ENCODE measurements at places on chromosomes 12 and 14.
A peak's percentile ranks its signal among the peaks of the same experiment; 100 is the strongest.

- no peak for DNase-seq
Observed at GRCh38 chr12:80625901-80626300, 81.5 kb upstream of the MYF6 start.

DNA sequence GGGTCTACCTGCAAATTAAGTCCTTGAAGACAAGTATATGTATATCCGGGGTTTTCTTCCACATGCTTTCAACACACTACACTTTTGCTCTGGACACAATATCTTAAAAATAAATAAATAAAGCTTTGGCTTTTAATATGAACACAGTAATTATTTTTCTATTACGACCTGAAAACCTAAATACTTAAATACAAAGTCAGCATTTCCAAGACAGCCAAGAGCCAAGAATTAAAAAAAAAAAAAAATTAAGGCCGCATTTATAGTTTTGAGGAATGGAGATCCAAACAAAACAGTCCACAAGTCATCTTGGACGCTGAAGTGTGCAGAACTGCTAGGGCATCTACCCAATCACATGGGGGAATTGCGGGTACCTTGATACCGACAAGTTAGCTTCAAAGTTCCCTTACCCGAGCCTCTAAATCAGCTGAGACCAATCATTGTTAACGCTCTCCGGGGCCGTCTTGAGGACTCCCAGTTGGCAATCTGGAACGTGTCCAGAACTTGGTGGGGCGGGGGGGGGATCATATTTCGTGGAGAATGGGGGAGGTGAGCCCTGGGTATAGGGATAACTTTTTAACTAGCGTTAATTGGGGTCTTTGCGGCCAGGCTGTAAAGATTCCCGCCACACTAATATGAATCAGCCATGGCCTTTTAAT, 731 bp upstream of the PCNX4 start:
- peak; percentile 89 for DNase-seq

GRCh38 chr12:14153803-14154202, 172.4 kb upstream of the GRIN2B start:
- no peak for DNase-seq

- DNase-seq, result no peak
Observed at GRCh38 chr14:42141328-42141727, 534.7 kb downstream of the LRFN5 start.

- DNase-seq, result no peak
Observed at GRCh38 chr12:110697236-110697635, 8.3 kb upstream of the HVCN1 start.

DNA sequence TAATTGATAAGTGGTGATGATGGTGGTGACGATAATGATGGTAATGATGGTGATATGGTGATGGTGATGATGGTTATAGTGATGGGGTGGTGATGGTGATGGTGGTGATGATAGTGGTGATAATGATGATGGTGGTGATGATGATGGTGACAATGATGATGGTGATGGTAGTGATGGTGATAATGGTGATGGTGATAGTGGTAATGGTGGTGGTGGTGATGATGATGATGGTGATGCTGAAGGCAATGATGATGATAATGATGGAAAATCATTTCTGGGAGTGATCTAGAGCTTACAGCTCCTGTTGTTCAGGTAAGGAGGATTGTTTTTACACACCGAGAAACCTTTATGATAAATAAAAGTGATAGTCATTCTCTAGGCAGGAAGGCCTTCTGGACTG, 33.9 kb downstream of the CCDC63 start:
- no peak for DNase-seq

DNA sequence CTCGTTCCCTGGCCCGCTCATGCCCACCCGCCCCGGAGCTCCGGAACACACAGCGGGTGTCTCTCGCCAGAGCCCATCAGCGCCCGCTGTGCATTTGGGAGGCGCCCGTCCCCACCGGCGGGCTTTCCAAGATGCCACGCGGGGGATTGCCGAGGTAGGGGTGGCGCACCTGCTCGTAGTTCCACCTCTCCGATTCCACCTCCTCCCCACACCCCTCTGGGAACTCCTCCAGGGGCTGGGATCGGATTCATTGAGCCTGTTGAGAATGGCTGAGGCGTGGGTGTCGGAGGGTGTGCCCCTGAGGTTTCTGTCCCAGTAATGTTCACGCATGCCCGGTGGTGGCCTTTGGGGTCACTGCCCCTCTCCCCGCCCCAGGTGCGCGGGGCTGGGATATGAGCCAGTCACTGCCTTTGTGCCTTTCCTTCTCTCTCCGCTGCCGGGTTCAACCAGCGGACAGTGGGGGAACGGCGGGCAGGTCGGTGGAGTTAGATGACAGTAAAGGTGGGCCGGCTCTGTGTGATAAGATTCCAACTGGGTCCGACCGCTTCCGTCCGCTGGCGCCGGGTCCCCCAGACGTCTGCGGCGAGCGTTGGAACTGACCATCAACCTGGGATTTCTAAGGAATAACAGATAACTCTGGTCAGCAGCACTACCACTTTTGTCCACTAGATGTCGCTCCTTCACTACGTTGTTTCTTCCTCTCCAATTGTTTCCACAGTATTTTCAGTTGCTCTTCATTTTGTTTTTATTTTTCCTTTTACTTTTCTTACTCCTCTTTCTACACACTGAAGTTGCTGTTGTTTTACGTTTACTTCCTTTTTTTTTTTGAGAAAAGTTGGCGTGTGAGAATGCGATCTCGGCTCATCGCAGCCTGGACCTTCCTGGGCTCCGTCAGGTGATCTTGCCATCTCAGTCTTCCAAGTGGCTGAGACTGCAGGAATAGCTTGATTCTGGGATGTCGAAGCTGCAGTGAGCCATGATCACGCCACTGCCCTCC, 178.1 kb upstream of the ALG10B start:
- peak; percentile 21 for DNase-seq

- no peak for DNase-seq
Observed at GRCh38 chr12:70005864-70006618, 181.0 kb downstream of the MYRFL start.

DNA sequence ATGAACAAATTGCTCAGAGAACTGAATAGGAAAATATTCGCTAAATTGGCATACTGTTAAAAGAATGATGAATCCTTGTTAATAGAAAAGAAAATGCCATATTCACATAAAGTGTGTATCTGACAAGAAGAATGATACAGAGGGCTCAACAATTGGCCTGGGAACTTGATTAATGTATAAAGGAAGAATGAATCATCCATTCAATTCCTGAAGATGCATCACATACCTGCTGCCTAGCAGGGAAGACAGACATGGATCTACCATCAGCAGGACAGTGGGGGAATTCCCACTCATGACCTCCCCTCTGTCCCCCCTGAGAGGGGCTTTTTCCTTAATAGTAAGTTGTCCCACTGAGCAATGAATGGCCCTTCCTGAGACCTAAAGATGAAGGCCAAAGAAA, 13.5 kb downstream of the PTPN21 start:
- DNase-seq, result no peak

DNA sequence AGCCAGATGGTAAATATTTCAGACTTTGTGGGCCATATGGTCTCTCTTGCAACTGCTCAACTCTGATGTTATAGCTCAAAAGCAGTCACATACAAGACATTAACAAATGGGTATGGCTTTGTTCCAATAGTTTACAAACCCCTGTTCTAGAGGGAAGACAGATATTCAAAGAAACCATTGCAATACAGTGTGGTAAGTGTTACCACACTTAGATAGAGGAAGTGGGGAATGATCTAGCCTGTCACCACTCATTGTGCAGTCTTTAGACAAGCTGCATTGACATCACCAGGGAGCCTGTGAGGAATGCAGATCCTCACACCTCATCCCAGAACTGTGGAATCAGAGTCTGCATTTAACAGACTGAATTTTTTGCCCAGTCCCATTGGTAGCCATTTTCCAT, 80.0 kb upstream of the RGS6 start:
- DNase-seq, result peak; percentile 89

DNA sequence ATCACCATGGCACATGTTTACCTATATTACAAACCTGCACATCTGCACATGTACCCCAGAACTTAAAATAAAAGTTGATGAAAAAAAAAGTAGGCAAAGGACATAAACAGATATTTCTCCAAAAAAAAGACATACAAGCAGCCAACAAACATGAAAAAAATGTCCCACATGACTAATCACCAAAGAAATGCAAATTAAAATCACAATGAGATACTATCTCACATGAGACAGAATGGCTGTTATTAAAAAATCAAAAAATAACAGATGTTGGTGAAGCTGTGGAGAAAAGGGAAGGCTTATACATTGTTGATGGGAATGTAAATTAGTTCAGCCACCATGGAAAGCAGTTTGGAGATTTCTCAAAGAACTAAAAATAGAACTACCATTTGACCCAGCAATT, 68.0 kb upstream of the FAR2 start:
- no peak for DNase-seq

DNA sequence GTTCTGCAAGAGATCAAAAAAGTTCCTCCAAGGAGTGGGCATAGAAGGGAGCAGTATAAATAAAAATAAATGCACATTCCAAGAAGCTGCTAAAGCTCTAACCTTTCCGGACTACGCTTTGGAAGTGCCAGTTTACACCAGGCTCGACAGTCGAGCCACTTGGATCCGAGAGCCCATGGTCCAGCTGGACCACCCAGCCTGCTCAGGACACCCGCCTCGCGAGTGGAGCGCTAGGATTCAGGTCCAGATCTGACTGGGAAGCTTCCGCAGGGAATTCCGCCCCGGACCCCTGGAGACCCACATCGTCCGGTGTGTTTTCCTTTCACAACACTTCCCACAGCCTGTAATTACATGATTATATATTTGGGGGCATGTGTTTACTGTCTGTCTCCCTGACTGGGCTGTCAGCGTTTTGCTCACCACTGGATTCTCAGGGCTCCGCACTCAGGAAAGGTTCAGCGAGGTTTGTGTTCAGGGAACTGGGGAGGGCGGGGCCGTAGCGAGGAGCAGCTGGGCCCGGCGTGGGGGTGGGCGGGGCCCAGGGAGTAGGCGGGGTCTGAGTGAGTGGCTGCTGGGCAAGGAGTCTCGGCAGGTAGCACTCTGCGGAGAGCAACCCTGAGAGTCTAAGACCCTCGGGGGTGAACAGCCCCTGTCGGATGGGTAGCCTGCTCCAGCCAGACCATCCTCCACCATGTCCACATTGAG, 52.3 kb upstream of the TMEM263 start:
- DNase-seq, result peak; percentile 62

GRCh38 chr12:53492188-53492587, 7.1 kb downstream of the MAP3K12 start:
- no peak for DNase-seq

GRCh38 chr12:42793166-42793565, 203.6 kb upstream of the PRICKLE1 start:
- DNase-seq, result no peak

- no peak for DNase-seq
Observed at GRCh38 chr12:105428793-105429395, 98.4 kb downstream of the C12orf75 start.

DNA sequence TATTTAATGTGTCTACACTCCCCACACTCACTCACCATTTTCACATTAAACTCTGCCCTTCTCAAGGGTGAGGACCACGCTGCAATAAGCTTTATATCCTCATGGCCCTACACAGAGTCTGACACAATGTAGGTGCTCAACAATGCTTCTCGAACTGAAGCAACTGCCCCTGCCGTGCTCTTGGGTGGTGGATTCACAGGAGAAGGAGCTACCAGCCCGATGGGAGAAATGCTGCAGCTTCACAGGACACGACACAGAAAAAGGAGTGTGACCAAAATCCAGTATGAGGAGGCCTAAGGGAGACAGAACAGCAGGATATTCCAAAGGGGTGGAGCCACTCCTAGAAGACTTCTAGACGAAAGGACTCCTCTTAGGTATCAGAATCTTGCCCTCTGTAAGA, 6.5 kb upstream of the KRT3 start:
- DNase-seq, result no peak

- DNase-seq, result no peak
Observed at GRCh38 chr12:5063149-5063548, 19.5 kb downstream of the KCNA5 start.

DNA sequence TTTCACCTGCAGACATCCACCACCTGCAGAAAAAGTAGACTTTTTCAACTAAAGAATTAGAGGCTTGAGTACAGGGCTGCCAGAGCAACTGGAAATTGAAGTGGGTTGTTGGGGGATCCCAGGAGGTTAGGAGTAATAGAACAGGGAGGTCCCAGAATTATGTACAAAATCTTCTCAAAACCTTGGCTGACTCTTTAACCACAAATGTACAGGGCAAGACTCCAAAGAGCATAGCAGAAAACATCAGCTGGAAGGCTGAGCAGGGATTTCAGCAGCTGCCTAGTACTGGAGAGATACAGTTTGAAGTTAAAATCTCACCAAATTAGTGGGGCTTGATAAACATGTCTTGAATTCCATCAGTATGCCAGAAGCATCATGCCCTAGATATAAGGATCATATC, 191.6 kb downstream of the CRADD start:
- DNase-seq, result peak; percentile 92

- no peak for DNase-seq
Observed at GRCh38 chr12:23060161-23060560, 435.2 kb downstream of the ETNK1 start.

DNA sequence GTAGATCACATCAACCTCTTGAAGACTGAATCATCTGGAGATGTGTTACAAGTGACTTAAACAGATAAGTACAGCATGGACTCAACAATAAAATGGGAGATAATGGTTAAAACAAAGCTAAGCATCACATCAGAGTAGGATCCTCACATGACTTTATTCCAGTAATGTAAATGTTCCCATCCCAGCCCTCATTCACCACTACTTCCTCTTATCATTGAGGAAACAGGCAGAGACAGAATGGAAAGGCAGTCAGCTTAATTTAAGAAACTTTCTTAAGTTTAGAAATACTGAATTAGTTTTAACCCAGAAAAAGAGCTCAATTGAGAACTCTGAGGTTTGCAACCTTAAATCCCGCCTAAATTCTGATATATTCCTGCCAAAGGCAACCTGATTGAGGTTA, 1.2 kb upstream of the ALG10 start:
- no peak for DNase-seq

DNA sequence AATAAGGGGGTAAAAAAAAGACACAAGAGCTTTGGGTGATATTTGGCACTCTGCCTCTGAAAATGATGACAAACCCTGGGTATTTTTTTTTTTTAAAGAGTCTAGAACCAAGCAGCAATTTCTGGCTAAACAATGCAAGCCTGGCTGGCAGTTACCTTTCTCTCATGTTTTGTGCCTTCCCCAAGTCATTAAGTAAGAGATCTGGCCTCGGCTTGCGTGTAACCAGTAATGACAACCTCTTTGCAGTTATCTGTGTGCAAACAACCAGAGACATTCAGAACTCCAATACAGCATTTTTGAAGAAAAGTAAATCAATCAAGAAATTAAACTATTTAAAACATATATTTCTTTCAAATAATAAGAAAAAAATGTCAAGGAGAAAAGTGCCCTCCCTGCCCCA, 167.5 kb downstream of the KCNC2 start:
- no peak for DNase-seq

- peak; percentile 17 for DNase-seq
Observed at GRCh38 chr14:102209224-102209966, 69.7 kb downstream of the WDR20 start.

GRCh38 chr12:90888316-90888715, 66.7 kb downstream of the CCER1 start:
- DNase-seq, result no peak

DNA sequence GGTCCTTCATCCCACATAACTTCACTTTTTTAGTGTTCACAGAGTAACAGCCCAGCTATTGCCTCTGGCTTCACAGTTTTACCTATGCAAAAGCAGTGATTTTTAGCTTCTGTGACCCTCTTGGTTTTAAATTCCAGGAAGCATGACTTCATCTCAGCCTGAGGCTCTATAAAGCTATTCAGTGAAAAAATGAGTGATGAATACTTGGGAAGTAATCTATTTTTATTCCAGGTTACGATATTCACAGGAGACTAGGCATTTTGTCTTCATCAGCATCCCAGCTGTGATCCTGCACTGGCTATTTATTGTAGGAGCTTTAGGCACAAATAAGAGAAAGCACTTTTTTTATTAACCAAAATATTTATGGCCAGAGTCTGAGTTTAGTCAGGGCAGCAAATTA, 164.8 kb downstream of the SNAPC1 start:
- DNase-seq, result no peak
